ENCODE measurements at places on chromosomes 3 and 15.

- no peak for DNase-seq
Measured at GRCh38 chr3:192419312-192419711, 308.0 kb downstream of the FGF12 start.

DNA sequence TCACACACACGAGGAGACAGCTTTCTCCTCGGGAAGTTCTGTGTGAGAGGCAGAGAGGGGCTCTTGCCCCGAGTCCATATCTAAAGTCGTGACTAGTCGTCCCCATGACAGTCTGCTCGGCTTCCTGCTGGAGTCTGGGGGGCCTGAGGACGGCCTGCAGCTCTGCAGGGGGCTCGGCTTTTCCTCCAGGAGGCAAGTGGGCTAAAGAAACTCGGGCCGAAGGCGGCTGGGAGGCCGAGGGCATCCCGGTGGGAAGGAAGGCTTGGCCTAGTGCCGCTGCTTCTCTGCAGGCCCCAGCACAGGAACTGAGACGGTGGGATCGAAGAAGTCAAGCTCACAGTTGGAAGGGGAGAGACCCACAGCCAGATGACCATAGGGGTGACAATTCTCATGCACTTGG lies 25.4 kb upstream of the PIGZ start:
- no peak for DNase-seq

DNA sequence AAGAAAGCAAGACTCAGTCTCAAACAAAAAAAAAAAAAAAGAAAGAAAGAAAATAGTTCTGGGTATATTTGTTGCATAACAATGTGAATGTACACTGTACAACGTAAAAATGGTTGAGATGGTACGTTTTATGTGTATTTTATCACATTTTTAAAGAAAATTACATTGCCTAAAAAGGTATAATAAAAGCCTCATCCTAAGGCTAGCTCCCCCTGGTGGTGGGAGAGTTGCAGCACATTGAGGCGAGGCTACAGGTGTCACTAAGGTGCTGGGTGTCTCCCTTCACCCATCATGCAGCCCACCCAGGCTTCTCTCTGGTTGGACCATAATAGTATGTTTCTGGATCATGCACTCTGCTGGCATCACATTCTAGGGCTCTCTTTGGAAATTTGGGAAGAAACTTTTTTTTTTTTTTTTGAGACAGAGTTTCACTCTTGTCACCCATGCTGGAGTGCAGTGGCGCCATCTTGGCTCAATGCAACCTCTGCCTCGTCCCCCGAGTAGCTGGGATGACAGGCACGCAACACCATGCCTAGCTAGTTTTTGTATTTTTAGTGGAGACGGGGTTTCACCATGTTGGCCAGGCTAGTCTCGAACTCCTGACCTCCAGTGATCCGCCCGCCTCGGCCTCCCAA lies 12.4 kb upstream of the RAB11A start:
- peak; percentile 76 for DNase-seq

GRCh38 chr3:183635107-183635430 lies 354 bp upstream of the KLHL24 start:
- no peak for DNase-seq

GRCh38 chr3:78913711-78914110 lies 854.1 kb downstream of the ROBO1 start:
- DNase-seq = no peak

GRCh38 chr3:136404056-136404455 lies 153.9 kb downstream of the PCCB start:
- DNase-seq = no peak

DNA sequence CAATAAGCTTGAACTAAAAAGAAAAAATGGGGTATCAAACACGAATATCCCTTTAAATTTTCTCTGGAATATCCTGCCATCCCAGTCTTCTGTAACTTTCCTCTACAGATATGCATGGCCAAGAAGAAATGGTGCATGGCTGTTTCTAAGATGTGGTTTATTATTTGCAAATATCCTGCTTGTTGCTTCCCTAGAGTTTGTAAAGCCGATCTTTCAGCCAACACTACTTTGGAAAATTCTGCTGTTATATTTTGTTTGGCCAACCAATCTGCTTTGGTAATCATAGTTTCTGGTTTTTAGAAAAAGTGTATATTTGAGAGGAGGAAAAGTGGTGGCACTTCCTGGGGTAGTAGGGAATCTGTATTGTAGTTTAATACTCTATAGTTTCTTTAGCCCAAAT lies 13.9 kb downstream of the PHLDB2 start:
- no peak for DNase-seq

DNA sequence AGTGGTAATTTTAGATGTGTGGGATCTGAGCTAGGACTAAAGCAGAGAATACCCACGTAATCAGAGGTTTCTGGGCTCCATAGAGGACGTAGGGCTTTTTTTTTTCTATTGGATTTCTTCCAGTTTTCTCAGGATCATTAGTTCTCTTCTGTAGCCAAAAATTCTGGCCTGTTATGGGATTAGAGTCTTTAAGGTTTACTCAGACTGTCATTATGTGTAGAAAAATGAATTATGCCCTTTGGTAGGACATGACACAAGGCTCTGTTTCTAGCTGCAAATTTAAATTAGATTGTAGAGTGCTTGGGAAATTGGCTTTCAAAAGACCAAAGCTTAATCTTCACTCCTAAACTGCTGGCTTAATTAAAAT lies 1.9 kb downstream of the SETD5 start:
- DNase-seq = peak; percentile 36

GRCh38 chr15:93997071-93997658 lies 234.2 kb upstream of the MCTP2 start:
- DNase-seq = peak; percentile 8

DNA sequence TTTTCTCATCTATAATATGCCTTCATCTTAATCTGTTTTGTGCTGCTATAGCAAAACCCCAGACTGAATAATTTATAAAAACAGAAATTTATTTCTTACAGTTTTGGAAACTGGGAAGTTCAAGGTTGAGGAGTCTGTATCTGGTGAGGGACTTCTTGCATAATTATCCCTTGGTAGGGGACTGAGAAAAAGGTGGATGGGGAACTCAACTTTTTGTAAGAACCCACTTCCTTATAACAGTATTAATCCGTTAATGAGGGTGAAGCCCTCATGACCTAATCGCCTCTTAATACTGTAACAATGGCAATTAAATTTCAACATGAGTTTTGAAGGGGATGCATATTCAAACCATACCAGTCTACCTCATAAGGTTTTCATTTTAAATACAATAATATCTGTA lies 17.4 kb upstream of the MYH15 start:
- no peak for DNase-seq

GRCh38 chr15:39099524-39099923 lies 481.4 kb upstream of the THBS1 start:
- DNase-seq = no peak

DNA sequence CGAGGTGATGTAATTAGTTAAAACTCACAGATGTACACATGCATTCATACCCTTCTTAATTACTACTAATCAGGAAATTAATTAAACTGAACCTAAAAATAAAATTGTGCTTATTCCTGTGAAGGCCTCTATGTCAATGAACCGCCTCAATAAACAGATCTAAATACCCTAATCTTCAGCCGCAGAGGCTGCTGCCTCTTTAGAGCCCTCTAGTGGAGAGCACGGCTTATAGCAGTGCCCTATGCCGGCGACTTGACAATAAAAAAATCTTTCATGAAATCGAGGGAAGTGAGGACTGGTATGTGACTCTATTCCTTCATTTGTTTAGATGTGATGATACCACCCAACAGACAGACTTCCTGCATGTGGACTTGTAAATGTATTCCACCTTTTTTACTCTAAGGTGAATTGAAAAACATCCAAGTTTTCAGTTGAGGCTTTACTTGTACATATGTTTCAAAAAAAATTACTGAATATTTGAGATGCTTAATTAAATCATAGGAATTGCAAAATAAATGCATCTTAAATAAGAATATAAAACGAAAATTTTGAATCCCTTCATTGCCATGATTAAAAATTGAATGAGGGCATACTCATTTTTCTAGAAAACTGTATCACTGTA lies 8.3 kb upstream of the EPHA3 start:
- peak; percentile 63 for DNase-seq

GRCh38 chr15:30990036-30990435 lies 1.4 kb downstream of the MTMR10 start:
- DNase-seq = peak; percentile 20

GRCh38 chr3:64653101-64653500 lies 34.7 kb downstream of the ADAMTS9 start:
- no peak for DNase-seq

GRCh38 chr3:195201295-195201694 lies 69.7 kb downstream of the XXYLT1 start:
- DNase-seq = no peak

- DNase-seq = peak; percentile 66
Measured at GRCh38 chr3:124811436-124811835, 75.7 kb downstream of the ITGB5 start.

DNA sequence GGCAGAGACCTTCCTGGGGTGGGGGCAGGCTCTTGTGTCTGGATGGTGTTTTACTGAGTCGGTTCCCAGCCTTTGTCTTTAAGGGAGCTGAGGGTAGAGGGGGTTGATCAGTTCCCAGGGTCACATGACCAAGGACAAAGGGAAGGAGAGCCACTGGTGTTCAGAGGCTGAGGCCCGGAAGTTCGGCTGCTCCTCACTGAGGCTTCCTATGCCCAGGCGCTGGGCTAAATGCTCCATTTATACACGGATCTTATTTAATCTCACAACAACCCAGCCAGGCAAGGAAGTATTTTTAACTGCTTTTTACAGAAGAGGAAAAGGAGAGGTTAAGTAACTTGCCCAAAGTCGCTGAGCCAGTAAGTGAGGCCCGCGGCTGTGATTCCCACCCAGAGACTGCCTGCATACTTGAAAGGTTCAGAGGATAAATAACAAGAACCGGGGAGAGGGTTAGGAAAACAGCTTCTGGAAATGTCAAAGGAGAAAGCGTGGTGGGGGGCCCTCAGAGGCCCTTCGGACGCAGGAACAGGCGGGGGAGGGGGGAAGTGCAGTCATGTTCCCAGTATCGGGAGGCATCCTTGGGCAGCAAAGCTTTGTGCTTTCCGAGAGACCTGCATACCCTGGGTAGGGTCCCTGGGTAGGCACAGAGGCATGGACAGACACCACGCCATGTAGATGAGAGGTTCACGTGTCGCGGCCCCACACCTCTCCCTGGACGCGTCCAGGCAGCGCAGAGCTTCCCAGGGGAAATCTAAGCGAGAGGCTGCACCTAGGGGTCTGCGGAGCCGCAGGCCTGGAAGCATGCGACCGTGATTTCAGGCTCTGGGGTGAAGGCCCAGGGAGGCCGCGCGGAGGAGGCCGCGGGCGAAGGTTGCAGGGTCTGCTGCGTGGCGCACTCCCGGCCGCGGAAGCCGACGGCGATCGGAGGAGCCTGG lies 21.3 kb downstream of the EPHB3 start:
- DNase-seq = no peak

DNA sequence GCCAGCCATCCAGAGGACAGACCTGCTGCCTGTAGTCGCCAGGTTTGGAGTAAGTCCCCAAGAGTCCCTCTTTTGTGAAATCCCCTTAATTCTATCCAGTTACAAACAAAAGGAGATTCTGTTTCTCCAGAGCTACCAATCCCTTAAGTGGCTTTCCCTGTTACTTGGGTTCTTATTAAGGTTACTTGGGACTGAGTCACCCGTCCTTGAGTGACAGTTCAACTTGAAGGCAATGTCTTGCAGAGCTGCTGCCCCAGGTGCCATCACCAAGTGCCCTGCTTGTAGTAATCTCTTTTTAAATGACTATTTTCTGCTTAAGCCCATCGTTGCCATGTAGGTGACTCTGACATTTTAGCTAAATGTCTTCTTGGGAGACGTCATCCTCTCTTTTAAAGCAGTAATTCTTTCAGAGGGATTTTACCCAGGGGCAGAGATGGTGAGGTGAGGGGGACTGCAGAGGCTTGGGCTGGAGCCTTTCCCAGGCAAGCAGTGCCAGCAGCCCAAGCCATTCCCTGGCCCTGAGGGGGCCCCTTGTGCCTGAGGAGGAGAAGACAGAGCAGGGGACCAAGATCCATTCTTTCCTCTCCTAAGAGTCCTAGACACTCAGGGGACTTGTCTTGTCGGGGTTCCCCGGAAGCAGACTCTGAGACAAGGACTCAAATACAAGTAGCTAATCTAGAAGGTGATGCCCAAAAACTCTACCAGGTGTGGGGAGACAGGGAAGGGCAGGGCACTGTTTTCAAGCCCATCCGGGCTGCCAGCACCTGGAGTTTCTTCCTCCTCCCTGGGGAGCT lies 253.7 kb downstream of the PLCL2 start:
- DNase-seq = peak; percentile 6

DNA sequence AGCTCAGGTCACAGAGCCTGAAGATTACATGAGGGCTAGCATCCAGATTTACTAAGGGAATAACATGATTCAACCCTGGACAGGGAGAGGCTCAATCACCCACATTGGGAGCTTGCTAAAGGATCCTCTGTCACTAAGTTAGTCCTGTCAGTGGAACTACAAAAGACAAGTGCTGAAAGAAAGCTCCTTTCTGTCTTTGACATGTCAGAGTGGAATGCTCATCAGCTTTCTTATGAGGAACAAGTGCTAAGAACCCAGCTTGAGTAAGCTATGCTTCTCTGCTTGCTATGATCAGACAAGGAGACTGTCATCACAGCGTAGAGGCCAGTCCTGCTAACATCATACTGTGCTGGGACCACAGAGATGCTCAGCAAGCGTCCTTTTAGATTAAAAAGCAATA lies 74.5 kb downstream of the MB21D2 start:
- DNase-seq = no peak

GRCh38 chr3:134067531-134068161 lies 37.9 kb upstream of the SLCO2A1 start:
- no peak for DNase-seq

DNA sequence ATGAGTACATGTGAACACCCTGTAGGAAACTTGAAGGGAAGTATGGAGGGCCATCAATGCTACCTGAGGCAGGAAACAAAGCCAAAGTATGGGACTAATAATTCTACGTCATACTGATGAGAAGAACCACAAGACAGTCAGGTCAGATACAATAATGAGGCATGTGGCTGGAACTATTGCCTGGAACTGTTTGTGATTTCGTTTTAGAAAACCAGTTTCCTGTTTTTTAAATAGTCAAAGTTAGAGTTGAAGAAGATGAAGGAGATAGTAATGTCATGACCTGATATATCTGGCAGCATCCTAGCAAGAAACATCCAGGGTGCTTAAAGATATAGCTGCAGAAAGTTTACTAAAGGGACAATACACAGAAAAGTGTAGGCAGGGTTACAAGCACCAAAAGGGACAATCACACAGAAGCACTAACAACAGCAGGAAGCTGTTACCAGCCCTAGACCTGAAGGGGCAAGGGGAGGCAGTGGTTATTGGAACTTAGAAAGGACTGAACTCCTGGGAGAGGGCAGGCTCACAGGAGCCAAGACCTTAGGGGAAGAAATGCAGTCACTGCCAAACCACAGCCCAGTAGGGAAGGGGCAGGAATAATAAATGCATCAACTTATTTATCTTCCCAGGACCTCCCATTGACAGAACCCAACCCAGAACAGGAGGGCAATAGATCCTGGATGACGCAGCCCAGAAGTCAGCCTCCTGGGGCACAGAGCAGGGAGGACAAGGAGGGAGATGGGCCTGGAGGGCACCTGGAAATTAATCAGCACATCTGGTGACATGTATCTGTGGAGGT lies 302.1 kb upstream of the STT3B start:
- DNase-seq = no peak
